ENCODE measurements at places on chromosomes 16 and 17.

- no peak for DNase-seq
Observed at GRCh38 chr17:75756451-75757085, 8.4 kb downstream of the GALK1 start.

- no peak for DNase-seq
Observed at GRCh38 chr16:83630979-83631378, 176.8 kb upstream of the HSBP1 start.

DNA sequence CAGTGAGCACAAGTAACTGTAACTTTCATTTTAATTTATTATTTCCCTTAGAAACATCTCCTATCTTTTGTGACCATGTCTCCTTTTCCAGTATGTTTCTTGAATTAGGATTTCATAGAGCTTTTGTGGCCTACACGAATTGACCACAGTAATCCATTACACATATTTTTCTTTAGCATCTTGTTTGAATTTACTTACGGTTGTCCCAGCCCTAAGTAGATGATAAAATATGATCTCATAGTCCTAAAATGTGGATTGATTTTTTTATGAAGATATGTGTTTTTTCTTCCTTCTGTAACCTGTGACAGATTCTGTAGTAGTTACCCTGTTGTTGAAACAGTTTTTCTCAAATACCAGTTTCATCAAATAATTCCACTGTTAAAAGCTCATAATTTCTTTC, 61.5 kb downstream of the NF1 start:
- no peak for DNase-seq

GRCh38 chr16:73287859-73288405, 240.0 kb upstream of the ZFHX3 start:
- no peak for DNase-seq

DNA sequence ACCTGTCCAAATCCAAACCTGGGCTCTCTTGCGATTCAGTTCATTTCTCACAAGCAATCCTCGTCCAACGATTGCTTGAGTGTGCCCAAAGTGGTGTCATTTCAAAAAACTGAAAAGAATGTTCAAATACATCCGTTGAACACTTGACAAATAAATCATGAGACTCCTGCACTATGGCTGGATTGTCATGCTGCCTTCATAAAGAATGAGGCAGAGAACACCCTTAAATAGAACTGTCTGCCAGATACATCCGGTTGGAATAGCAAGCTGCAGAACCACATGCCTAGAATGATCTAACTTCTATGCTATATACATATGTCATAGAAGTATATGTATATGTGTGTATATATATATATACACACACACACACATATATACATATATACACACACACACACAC, 55.4 kb upstream of the HAPSTR1 start:
- no peak for DNase-seq

- DNase-seq: no peak
Observed at GRCh38 chr16:58236831-58237230, 38.9 kb upstream of the CSNK2A2 start.

DNA sequence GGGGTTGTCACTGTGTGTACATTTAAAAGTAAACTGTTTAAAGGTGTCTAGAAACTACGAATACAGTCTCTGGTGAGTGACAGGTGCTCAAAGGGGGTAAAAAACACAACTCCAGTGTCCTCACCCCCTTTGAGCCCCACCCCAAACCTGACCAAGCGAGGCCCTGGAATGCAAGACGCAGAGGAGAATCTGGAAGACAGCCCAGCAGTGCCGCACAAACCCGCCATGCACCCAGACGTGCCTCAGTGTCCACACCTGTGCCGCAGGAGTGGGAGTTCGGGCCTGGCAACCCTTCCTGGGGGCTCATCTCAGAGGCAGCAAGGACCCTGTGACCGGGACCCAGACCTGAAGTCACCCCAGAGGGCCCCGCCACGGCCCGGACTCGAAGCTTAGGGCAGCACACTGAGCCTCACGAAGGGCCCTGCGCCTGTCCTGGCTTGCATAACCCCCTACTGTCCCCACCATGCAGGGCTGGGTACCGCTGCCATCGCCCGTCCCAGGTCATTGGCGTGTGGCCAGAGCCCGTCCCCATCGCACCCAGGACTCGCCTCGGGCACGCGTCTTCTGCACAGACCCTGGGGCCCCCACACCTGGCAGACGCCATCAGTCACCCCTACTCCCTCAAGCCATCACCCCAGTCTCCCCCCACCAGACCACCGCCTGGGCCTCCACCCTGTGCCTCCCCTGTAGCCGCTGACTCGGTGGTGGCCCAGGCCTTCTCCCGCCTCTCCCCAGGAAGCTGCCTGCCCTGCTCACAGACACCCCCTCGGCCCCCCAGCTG, 33.0 kb upstream of the ZC3H18 start:
- no peak for DNase-seq

DNA sequence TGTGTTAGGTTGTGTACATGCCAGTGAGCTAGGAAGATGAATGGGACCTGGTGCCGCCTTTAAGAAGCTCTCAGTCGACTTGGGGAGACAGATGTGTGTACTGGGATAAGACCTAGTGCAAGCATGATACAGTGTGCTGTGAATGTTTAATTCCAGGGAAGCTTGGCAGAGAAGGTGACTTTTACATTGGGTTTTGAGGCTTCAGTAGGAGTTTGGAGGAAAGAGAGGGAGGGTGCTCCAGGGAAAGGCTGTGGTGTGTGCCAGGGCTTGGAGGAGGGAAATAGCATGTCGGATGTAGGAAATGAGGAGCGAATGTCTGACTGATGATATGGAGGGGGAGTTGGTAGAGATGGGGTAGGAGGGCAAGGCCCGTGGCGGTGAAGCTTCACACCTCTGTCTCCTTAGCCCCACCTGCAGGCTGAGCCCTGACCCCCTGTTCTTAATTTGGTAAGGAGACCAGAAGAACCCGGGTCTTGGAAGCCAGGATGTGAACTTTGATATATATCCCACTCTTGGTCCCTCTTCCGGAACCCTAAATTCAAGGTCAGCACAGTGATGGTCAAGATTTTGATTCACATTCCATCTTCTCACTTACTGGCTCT, 76.6 kb downstream of the PLCG2 start:
- no peak for DNase-seq

DNA sequence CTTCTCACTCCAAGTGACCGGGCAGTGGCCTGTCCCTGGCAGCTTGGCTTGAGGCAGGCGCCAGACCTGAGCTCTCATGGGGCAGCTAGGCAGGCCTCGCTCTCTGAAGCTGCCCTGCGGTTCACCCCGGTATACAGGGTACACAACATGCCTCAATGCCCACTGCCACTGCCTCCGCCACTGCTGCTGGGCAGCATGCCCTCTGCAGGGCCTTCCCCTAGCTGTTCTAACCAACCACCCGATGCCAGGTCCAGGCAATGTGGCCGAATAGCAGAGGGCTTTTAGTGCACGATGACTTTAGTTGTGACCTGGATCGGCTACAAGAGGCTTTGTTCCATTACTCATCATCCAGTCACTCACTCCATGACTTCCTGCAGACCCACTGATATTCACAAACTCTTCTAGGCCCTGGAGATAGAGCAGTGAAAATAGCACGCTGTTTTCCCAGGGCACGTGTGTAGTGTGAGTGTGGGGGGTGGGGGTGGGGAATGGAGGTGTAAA, 19.7 kb downstream of the CDC42EP4 start:
- DNase-seq: no peak

DNA sequence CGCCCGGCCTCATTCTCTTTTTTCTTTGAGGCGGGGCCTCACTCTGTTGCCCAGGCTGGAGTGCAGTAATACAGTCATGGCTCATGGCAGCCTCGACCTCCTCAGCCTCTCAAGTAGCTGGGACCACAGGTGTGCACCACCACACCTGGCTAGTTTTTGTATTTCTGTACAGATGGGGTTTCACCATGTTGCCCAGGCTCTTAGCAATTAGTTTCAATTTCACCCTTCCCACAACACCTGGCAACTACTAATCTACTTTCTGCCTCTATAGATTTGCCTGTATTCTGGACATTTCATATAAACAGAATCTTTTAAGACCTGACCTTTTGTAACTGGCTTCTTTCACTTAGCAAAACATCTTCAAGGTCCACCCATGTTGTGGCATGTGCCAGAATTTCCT, 8.0 kb upstream of the NT5M start:
- DNase-seq: no peak

DNA sequence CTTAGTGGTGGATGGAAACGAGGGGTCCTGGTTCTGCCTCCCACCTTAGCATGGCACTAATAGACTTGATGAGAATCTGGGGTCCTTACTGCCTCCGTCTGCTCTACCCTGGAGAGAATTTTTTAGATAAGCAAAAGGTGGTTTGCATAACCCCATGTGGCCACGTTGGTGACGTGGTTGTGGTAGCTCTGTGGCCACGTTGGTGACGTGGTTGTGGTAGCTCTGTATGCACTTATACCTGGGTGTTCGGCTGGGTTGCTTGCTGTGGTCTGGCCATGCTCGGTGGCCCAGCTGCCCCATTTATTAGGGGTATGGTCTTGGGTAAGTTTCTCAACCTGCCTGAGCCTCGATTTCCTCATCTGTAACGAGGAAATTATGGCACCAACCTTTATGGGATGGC, 13.0 kb downstream of the SPIRE2 start:
- DNase-seq: no peak

DNA sequence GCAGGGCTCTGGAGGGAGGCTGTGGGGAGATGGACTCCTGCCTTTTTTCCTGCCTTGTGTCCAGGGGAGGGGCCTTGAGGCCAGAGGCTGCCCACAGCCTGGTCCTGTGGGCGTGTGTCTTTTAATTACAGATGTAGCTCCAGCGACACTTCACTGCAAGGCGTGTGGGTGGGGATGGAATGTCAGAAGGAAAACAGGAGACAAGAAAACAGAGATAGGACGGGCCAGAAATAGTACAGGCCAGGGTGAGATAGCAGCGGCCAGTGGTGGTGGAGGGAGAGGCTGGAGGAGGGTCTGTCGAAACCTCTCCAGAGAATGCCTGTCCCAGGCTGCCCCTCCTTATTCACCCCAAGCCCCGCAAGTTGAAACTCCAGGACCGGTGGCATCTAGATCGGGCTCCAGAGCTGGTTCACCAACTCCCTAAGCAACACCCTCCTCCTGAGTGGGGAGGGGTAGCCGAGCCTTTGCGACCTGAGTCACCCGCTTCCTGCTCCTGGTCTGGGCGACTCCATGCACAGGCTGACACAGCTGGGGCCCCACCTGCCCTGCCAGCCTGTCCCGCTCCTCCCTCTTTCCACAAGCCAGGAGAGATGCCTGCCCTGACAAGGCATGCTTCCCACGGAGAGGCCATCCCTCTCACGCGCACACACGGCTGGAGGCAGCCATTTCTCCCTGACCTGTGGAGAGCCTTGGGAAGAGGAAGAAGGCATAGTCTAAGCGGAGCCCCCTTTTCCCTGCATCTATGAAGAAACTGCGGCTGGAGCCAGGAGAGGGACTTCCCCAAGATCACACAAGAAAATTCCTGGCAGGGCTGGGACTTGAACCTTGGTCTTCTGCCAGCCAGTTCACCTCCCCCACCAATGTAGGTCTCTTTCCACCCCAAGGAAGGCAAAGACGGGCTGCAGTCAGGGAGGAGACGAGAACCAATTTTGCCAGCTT, 6.6 kb upstream of the JUP start:
- no peak for DNase-seq

DNA sequence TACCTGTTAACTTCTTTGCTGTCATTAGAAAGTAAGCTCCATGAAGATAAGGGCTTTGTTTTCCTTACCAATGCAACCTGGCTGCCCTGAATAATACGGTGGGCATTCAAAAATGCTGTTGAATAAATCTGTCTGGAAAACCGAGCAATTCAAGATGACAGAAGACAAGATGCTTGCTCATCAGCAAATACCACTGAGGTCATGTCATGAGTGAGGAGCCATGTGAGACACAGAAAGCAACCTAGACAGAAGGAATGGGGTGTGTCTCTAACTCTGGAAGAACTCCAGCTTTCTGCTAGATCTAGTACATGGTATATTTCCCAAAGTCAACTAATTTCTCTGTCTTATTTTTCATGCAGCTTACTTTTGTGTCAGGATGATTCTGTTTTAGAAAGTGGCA, 64.2 kb downstream of the STH start:
- no peak for DNase-seq

- DNase-seq: peak; percentile 38
Observed at GRCh38 chr16:2471016-2471652, at the start of gene NTN3. Gene NTN3 (plus strand): TSS chr16:2471297. CDS start chr16:2471702, 405 bp downstream.

GRCh38 chr16:65421596-65421995, 299.7 kb upstream of the CDH11 start:
- no peak for DNase-seq

DNA sequence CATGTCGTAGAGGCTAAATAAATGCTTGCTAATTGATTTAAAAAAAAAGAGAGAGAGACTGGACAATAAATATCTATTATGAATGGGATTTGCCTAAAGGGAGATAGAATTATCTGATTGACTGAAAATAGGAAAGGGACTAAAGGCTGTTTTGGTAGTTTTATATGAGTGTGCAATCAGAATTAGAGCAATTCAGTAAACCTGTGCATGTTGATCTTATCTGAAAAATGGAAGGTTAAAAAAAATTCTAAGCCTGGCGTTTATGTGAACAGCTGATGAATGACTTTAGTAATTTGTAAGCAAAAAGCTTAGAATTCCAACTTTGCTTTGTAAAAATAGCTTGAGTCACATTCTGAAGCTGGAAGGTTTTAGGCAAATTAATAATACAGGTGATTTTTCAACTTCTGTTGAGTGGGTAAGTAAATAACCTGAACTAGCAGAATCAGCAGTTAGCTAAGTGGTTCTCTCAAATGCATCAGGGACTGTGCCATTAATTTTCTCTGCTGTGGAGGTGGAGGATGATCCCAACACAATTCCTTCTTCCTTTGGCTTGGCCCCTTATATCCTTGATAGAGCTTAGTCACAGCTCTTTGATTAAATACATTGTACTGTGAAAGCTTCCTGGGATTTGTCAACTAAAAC, 254.4 kb downstream of the PHKB start:
- DNase-seq: no peak

DNA sequence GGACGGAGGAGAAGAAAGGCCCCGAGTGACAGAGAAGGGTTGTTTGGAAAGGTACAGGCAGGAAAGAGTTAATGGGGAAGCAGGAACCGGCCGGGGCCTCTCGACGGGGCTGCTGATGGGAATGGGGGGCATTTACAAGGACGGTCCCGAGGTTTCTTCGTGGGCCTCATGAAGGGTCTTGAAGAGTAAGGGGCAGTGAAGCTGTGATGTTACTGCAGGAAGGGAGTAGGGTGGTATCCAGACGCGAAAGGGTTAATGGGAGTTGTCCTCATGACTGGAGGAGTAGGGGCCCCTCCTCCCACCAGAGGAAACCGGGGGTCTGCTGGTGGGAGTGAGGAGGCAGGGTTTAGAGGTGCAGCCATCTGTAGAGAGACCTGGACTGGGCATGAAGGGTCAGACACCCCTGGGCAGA, 481 bp downstream of the PDK2 start:
- no peak for DNase-seq

DNA sequence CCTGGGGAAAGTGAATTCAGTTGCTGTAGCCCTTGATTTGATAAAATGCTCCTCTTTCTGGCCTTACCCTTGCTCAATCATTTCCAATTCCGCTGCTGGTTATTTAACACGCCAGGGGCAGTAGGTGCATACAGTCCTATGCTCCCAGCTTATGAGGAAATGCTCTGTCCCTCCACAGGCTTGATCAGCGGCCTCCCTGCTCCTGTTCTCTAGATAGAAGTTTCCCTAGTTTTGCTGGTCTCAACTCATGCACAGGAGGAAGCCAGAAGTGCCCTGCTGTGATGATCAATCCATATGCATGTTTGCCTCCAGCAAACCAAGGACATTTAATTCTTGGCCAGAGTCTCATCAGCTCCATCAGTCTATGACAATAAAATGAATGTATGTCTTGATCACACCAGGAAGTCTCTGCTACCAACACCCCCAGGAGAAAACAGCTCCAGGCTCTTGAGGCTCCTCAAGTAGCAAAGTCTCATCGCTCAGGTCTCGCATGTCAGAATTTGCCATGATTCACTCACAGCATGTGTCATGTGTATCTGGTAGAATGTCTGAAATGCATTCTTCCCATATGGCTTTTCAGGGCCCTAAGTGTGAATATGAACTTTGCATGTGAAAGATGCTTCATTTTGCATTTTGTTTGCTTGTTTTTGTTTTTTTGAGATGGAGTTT, 208.9 kb downstream of the CDH13 start:
- DNase-seq: no peak

All from HEK293T (cell line).